ENCODE measurements at places on chromosomes 16 and 17. TPM values are rescaled to one million over a fixed set of nuclear protein-coding genes. Genes with fewer than 3 reads are reported as not detected.
A peak's percentile ranks its signal among the peaks of the same experiment; 100 is the strongest.

Gene OTOA
- under 0.01 TPM for total RNA-seq

Gene SULT1A3
- 3.9 TPM for total RNA-seq

DNA sequence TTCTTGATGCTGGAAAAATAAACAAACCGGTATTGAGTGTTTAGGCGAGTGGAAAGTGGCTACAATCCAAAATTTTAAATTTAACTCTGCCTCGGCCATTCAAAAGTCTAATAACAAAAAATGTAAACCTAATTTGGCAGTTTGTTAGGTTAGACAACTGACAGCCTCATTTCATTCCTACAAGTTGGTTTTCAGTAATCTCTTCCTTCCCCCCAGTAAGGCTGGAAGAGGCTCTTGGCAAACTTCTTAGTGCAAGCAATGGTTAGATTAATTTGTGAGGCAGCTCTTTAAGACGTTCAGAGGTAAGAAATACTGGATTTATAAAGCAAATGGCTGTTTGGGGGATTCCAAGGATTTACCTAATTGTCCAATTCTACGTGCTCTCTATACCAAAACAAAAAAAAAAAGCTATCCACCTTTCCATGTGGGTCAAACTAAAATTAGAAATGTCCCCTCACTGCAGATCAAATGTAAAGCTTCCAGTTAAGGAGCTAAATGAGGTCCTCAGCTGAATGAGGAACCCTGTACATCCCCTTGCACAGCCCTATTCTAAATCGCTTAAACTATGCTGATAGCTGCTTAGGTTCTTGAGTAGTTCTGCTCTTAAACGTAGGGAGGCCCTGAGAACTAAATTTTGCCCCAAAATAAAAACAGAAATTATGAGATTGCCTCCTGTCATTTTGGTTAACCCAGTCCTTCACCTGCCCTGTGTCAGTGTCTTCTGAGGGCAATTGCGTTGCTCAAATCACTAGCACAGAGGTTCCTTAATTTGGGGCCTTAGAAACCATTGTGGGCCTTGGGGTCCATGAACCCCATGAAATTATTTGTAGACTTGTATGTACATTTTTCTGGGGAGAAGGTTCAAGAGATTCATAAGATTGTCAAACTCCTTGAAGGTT, 2.9 kb downstream of the HEXIM1 start:
- no peak for DNase-seq

Gene MPO
- not detected for total RNA-seq

GRCh38 chr17:17931159-17931558, 41.0 kb downstream of the TOM1L2 start:
- DNase-seq: no peak

DNA sequence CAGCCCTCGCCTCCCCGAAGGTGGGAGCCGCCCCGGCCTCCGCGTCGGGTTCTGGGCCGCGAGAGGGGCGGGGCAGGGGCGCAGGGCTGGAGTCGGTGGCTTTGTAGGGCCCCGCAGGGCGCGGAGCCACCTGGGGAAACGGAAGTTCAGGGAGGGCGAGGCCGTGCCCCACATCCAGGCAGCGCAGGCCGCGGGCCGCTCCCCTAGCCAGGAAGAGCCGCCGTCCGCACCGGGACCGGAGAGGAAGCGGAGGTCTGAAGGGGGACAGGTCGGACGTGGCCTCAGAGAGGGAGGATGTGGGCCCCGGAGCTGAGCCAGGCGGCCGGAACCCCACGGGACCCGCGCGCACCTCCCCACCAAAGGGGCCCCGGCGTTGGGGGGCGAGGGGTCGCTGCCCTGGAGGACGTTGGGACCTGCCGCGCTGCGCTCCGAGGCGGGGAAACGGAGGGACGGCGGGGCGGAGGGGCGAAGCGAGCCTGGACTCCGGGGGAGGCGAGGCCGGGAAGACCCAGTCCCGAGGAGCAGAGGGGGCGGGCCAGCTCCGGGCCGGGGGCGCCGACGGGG, 482 bp upstream of the SLC16A3 start:
- DNase-seq: peak; percentile 34

DNA sequence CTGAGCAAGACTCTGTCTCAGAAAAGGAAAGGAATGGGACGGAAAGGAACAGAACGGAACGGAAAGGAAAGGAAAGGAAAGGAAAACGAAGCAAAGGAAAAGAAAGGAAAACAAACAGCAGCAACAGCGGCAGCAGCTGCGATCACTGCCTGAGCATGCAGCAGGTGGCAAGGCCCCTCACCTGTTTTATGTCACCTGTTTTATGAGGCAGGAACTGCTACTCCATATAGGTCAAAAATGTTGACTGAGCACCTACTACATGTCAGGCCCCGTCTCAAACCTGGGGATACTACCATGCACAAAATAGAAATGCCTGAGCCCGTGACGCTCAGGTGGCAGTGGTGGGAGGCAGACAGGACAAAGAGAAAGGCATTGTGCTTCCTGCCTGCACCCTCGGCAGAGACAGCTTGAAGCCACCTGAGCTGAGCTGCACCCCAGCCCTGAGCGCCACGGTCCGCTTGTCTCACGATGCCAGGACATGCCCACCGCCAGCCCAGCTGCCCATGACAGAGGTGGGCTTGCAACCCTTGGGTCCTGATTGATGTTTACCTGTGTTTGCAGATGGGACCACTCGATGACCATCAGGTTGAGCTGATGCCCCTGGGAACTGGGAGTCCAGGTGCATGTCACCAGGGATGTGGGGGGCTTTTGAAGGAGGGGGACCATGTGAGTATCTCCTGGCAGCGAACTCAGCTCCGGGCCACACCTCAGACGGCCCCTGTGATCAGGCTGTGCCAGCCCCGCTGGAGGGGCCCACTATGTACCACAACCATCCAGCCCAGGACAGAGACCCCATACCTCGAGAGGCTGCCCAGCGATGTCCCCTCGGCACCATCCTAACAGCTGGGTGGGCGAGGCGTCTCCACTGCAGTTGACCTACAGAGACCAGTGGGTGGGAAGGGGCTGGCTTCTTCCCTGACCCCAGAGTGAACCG, 77.4 kb downstream of the RMI2 start:
- no peak for DNase-seq

Gene COPZ2
- total RNA-seq: 75.7 TPM

Gene CCL16
- not detected for total RNA-seq

- peak; percentile 73 for DNase-seq
These were observed 28.3 kb upstream of the BHLHA9 start for GRCh38 chr17:1241929-1242328.

DNA sequence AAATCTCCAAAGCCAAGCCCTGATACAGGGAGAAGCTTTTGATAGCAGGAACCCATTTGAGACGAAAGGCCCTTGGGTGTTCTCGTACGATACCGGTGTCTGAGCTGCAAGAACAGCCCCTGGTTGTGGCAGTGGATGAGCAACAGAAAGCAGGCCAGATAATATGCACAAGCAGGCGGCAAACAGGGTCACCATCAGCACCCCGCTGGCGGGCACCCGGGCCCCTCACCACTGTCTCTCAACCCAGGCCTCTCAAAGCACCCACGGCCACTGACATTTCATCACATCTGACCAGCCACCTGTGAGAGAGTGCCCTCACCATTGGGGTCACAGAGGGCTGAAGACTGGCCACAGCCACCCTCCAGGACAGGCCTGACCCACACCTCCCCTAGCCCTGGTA, 230.4 kb downstream of the C16orf78 start:
- no peak for DNase-seq

DNA sequence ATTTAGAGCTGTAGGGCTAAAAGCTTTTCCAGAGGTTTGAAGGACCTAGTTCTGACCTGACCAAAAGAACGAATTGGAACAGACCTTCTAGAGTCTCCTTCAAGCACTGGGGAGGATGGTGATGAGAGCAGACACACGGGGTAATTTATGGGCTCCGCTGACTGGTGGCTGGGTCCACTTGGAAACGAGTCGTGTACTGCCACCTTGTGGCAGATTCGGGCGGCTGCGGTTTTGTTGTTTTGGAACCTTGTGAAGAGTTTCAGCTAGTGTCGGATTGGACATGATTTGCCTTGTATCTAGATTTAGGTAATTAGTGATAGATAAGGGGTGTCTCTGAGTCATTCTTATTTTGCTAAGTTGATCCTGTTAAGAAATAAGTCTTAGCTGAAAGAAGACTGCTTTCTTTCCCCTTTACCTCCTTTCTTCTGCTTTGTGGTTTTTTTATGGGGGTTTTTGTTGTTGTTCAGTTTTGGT, 98.9 kb downstream of the AATF start:
- peak; percentile 88 for DNase-seq

Gene SNRNP25
- total RNA-seq: 15.5 TPM

Gene SOX15
- total RNA-seq: under 0.01 TPM

DNA sequence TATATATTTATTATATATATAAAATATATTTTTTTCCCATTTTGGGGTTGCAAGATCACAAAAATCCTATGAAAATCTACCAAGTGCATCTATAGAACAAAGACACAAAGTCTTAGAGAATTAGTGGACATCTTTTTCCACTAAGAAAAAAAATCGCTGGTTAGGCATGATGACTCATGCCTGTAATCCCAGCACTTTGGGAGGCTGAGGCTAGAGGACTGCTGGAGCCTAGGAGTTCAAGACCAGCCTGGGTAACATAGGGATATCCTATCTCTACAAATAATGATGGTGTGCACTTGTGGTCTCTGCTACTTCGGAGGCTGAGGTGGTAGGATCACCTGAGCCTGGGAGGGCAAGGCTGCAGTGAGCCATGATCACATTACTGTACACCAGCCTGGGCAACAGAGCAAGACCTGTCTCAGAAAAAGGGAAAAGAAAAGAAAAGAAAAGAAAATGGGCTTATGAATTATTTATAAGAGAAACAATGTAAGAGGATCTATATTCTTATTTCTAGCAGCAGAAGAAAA, 185.1 kb upstream of the PSMD7 start:
- no peak for DNase-seq

DNA sequence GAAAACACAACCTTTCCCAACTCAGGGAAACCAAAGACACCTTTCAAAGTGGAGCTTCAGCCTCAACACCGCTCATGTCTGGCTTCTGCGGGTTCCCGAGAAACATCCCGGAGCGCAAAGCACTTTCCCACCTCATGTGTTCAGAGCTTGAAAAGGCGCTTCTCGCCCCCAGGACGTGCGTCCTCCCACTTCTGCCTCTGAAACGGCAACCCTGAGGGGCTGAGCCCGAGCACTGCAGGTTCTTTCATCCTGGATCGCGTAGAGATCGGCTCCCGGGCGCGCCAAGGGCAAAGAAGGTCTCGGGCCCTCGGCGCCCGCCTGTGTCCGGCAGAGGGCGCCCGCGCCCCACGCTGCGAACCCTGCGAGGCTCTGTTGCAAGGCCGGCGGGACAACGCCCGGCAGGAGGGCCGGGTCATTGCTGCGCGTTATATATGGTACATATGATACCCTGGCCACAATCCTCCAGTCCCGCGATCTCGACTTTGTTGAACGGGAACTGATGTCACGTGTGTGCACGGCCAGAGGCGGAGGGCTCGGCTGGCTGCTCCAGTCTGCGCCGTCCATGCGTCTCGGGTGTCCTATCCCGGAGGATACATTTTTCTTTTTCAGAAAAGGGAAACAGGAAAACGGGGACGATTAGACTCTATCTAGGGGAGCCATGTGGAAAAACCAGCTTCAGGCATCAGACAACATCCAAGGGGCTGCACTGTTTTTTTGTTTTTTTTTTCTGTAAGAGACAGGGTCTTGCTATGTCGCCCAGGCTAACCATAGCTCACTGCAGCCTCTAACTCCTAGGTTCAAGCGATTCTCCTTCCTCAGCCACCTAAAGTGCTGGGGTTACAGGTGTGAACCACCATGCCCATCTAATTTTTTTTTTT, 19.1 kb downstream of the COQ7 start:
- DNase-seq: peak; percentile 94

DNA sequence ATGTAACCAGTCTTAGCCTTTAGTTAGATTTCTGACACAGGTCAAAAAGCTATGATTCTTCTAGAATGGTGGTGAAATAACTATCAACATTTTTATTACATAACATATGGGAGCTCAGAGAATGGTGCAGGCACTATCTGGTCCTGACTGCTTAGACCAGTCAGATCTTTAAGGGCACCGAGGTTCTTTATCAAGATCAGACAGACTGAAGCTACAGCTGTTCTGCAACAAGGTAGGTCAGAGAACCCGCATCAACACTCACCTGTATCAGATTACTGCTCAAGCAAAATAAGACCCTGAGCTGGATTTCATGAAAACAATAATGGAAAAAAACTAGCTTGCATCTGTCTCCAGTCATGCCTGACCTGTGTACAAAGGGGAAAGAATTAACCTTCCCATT, 160.4 kb downstream of the KCNJ2 start:
- no peak for DNase-seq

- no peak for DNase-seq
These were observed 17.6 kb downstream of the ATPAF2 start for GRCh38 chr17:18021372-18021771.

Gene FN3K
- 2.9 TPM for total RNA-seq

DNA sequence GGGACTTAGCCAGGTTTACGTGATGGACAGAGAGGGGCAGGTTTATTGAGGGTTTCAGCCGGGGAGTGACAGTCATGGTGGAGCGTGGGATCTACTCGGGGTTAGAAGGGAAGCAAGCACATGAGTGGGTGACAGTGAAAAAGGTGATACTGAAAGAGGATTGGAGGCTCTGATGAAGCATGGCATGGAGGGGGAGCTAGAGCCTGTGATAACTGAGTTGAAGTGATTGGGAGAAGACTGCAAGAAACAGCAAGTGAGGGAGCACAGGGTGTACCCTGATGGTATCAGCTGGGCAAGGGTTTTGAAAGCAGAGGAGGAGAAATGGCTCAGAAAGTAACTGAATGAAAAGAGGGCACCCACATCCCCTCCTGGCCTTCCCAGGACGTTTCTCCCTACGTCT, 6.7 kb upstream of the KSR1 start:
- DNase-seq: no peak

Gene FA2H
- total RNA-seq: not detected

DNA sequence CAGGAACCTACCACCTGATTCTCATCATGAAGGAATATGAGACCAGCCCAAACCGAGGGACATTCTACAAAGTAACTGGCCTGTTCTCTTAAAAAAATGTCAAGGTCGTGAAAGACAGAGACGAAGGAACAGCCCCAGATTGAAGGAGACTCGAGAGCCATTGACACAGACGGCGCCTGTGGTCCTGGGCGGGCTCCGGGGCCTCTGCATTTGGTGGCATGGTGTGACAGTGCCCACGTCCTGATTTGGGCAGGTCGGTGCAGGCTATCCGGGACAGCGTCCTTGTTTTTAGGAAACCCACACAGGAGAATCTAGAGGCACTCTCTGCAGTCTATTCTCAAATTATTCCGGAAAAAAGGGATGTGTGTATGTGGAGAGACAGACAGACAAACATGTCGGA, 64.1 kb downstream of the ADCY9 start:
- no peak for DNase-seq

DNA sequence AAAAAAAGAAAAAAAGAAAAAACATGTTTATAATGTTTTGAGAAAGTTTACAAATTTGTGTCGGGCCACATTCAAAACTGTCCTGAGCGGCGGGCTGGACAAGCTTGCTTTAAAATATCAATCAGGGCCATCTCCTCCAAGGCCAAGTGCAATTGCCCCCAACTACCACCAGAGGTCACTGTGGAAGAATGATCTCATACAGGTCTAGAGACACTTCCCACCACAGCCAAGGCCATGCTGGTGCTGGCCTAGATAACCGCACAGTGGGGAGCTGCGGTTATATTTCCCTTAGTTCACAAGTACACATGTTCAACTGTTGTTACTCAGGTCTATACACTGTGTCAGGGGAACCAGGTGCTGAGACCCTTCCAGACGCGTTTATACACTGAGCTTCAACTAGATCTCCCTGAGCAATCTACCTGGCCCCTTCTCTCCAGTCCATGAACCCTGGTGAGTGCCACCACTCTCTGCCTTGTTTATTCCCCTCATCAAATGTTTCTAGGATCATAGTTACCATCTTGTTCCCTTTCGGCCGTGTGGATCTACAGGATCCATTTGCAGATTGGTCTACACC, 83.8 kb upstream of the CCL2 start:
- DNase-seq: peak; percentile 49

Gene HOXB9
- total RNA-seq: not detected

Gene NPW
- total RNA-seq: 1.3 TPM
